ENCODE measurements at places on chromosomes 13 and 19.

DNA sequence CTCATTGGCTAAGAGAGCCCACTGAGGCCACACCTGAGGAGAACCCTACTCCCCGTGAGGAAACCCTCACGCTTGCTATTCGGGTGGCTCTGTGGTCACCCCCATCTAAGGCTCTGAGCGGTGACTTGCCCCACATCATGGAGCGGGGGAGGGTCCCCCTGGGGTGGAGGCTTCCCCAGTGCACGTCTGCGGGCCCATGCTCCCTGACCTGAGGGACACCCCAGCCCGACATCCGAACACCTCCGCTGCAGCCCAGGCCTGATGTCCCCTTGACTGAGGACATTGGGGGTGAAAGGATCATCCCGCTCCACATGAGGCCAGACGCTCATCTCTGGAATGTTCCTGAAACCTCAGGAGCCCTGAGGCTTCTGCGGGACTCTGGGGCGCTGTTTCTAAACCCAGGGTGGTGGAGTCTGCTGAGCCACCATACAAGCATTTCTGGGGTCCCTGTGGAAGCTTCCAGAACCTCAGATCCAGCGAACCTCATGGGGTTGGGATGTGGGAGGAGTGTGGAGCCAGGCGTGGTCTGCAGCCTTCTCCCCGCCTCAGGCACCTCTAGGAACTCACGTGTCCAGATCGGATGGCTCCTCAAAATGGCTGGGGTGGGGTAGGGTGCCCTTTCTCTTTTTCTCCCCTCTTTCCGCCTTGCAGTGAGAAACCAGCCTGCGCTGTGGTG is 19.9 kb downstream of the TMED1 start:
- no peak for DNase-seq

- no peak for DNase-seq
These were observed 26.8 kb downstream of the RASA3 start for GRCh38 chr13:114105521-114106225.

DNA sequence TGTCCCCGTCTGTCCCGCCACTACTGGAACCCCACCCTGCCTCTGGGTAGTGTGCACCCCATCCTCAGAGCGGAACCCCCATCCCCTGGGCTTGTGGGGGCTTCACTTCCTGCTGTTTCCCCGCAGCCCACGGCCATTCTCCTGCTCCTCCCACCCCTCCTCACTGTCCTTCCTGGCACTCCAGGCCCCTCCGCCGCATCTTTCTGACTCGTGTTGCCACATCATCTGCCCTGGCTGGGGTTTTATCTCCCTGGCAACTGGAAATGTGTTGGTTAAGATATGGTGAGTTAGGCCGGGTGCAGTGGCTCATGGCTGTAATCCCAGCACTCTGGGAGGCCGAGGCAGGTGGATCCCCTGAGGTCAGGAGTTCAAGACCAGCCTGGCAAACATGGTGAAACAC is 37.3 kb downstream of the KDM4B start:
- no peak for DNase-seq

DNA sequence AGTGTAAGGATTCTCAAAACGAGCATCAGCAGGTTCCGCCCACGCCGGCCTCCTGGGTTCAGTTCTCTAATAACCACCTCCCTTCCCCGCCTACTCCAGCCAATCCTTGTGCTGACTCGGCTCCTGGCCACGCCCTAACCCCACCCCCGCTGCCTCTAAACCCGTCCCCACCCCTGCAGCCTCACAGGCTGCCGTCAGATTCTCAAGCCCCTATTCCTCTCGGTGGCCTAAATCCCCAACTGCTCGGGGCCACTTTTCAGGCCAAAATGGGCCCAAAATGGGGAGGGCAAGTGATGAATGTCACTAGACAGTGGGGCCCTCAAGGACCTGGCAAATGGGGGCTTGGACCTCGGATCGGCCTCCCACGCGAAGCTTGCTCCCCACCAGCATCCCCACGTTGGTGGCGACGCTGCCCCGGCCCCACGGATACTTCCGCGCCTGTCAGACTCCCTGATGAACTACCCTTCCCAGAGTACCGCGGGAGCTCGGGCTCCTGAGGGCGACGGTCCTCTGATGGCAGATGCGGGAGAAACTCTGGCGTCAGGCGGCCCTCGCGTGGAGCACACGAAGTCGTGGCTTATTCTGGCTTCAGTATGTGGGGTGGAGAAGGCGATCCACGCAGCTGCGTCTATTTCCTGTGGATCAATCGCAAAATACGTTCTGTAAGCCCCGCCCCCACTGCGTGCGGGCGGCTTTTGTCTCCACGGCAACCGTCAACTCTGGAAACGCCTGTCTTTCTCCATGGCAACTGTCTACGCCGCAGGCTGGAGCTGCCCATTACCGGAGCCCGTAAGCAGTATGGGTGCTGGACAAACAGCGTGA is 24.8 kb downstream of the ZNF473 start:
- DNase-seq = peak; percentile 46

- no peak for DNase-seq
These were observed 1.7 kb downstream of the CYTH2 start for GRCh38 chr19:48470856-48471255.

DNA sequence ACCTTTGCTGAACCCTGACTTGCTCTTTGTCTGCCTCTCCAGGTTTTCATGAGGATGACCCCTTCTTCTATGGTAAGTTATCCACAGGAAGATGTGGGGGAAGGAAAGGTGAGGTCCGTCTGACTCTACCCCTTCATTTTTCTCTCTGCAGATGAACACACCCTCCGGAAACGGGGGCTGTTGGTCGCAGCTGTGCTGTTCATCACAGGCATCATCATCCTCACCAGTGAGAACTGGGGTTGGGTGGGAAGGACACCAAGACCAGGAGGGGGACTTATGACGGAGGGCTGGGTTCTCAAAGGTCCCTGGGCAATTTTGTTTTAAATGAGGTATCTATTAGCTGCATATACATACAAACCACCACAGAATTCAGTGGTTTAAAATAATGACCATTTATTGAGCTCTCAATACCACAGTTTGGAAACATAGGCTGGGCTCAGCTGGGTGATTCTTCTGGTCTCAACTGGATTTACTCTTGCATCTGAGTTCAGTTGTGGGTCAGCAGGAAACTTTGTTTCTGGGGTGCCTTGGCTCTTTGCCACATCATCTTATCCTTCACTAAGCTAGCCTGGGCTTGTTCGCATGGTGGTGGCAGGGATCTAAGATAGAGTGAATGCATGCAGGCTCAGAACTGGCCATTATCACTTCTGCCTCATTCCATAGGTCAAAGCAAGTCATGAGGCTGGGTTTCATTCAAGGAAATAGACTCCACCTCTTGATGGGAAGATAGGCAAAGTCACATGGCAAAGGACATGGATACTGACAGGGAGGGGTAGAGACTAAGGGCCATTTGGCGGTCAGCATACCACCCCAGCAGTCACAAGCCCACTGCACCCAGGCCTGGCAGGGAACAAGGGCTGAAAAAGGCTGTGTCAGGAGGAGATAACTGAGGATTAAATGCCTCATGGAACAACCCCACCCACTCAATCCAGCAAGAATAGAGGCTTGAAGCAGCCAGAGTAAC is 11.8 kb downstream of the FXYD5 start:
- DNase-seq = no peak

- no peak for DNase-seq
These were observed 782.5 kb upstream of the SLITRK6 start for GRCh38 chr13:86581706-86582105.

GRCh38 chr19:10871711-10872545 is 575 bp downstream of the CARM1 start:
- DNase-seq = no peak

DNA sequence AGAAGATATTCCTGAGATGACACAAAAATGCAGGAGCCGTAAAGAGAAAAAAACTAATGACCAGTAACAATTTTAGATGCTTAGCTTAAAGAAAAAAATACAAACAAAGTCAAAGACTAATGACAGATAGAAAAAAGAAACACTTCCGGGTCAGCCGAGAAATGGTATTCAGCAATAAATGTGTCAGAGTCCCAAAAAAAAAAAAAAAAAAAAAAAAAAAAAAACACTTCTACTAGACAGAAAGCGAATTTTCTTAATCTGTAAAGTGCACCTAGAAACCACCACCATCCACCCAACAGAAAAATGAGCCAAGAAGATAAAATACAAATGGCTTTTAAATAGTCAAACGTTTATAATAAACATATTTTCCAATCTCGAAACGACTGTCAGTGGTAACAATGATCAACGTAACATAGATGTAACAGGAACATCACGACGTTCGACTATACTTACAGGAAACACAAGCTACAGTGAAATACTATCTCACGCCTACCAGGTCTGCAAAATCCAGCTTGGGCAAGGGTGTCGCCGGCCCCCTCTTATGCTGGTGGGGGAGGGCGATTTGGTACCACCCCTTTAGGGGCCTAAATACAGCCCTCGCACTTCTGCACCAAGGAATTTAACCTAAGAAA is 10.6 kb downstream of the ABHD17A start:
- DNase-seq = no peak

DNA sequence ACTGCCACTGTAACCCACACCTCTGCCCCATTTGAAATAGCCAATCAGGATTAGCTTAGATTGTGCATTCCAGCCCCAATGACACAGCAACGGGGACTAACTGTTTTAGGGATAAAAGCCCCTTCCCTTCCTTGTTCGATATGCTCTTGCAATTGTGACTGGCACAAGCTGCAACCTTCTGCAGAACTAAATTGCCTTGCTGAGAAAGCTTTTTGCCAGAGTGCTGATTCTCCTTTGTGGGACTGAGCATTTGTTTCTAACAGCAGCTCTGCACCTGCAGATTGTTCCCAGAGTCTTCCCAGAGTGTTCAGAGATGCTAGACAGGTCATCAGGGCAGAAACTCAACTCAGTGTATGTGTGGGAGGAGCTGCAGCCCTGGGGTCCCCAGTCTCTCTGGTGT is 115.8 kb downstream of the ZNF675 start:
- no peak for DNase-seq

GRCh38 chr13:110304256-110304655 is 2.7 kb downstream of the COL4A1 start:
- no peak for DNase-seq

- no peak for DNase-seq
These were observed 27.2 kb downstream of the EPN1 start for GRCh38 chr19:55702131-55702627.

DNA sequence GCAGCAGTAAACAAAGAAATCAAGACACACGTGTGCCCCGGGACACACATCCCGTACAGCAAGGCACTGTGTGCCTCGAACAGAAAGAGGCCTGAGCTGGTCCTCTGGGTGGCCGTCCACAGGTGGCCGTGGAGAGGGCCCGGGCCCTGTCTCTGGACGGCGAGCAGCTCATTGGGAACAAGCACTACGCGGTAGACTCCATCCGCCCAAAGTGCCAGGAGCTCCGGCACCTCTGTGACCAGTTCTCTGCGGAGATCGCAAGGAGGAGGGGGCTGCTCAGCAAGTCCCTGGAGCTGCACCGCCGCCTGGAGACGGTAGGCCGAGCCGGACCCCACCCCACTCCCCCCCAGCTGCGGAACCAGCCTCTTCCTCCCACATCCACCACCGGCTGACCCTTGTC is 30.7 kb upstream of the F7 start:
- no peak for DNase-seq

GRCh38 chr19:10333758-10334587 is 644 bp upstream of the RAVER1 start:
- DNase-seq = no peak

GRCh38 chr19:35042056-35042730 is 672 bp downstream of the HPN start:
- no peak for DNase-seq

DNA sequence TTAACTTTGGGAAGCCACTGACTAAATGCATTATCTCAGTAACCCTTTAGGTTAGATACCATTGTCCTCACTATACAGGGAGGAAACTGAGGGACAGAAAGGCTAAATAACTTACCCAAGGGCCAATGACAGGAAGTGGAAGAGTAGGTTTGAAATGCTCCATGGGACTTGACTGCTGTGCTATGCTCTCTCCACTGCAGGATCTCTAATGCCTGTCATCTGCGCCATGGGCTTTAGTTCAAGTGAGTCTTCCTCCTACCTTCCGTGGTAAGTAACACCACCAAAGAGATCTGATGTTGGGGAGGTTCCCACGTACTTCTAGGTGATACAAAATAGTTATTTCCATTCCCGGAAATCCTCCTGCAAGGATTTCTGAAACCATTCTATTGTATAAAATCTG is 3.7 kb downstream of the DLEU7 start:
- DNase-seq = no peak

DNA sequence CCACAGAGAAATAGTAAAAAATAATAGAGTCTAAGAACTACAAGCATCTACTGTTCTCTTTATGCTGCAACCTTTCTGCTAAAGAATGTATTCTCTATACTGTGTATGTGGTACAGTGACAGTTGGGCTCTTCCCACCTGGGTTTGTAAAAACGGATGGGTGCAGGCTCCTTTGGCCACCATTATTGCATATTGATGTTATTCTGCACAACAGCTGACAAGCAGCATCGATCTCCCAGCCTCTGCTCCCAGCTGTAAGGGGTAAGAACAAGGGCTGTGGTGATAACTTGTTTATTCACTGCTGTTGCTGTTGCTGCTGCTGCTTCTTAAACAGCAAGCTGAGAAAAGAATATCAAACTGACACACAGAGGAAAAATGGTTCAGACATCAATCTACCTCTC is 56.1 kb downstream of the KCNRG start:
- DNase-seq = no peak

- DNase-seq = no peak
These were observed 2.8 kb downstream of the TNNT1 start for GRCh38 chr19:55146078-55146704.

- no peak for DNase-seq
These were observed 189.8 kb downstream of the URI1 start for GRCh38 chr19:30131722-30132291.

DNA sequence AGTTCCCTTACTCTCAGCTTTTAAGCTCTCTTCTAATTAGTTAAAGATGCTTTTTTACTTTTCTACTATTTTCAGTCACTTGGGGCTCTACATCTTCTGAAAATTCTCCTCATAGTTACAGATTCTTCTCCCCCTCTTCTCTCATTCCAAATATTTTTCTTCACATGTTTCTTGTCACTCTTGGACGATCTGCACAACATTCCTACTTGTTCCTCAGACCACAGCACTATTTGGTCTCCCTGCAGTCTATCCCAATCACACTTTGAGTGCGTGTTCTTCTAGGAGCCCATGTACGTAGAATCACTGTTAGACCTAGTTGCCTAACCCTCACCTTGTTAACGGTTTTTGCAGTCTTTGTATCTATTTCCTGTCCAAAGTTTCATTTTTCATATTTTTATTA is 222.5 kb upstream of the SPRY2 start:
- no peak for DNase-seq

DNA sequence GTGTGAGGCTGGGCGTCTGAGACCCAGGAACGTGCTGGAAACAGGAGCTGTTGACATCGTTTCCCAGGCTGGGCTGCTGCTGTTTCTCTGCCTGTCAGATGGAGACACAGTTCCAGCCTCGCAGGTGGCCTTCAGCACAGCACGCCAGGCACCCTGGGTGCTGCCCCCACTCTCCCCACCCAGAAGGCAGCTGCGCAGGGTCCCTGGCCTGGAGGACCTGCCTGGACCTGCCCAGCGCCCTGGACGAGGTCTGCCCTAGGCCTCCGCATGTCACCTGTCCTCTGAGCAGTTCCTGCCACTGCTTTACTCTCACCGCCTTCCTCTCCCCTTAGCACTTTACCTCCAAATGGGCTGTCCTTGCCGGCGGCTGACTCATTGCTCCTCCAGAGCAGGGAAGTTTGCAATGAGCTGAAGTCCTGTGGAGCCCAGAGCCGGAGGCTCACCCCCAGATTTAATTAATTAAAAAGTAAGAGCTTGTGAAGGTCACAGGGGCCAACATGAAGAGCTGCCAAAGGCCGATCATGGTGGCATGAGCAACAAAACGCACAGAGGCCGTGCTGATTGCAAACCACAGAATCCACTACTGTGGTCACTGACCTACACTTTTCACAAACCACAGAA is 32.2 kb downstream of the C13orf46 start:
- no peak for DNase-seq

GRCh38 chr13:113186061-113186900 is 22.2 kb downstream of the PCID2 start:
- no peak for DNase-seq
